Stimulated activated CD8-positive, alpha-beta memory T cell treated with anti-CD3 and anti-CD28 coated beads, Interleukin-7, amount 100 ng/mL, for 48 hours (primary cell): ENCODE measurements at places on chromosomes 11 and 22.
A peak's percentile ranks its signal among the peaks of the same experiment; 100 is the strongest.

DNA sequence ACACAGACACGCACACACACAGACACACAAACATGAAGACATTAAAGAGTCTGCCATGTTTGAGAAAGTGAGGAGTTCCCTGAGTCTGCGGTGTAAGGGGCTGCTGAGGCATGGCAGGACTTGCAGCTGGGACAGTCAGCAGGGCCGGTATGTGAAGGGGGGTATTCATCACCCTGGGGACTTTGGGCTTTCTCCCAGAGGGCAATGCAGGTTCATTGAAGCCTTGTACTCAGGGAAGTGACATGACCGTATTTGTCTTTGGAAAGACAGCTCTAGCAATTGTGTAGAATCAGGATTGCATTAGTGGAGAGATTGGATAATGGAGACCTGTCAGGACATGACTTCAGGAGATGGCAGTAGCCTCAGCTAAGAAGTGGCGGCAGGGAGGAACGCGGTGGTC lies 9.4 kb upstream of the ADAMTS8 start:
- no peak for DNase-seq

DNA sequence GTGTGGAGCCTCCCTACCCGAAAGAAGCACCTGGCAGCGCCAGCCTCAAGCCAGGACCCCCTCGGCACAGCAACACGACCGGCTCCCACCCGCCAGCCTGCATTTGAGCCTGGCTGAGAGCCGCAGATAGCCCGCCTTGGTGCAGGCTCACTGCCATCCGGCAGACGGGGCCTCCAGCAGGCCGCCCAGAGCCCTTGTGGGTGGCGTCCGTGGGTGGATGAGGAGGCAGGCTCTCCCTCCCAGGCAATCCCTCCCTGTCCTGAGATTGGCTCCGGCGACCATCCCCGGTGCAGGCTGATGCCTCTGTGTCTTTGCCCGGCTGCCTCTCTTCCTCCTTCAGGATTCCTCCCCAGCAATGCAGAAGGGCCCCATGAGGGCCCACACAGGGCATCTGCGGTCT lies 1527.9 kb downstream of the BRD1 start:
- no peak for DNase-seq

DNA sequence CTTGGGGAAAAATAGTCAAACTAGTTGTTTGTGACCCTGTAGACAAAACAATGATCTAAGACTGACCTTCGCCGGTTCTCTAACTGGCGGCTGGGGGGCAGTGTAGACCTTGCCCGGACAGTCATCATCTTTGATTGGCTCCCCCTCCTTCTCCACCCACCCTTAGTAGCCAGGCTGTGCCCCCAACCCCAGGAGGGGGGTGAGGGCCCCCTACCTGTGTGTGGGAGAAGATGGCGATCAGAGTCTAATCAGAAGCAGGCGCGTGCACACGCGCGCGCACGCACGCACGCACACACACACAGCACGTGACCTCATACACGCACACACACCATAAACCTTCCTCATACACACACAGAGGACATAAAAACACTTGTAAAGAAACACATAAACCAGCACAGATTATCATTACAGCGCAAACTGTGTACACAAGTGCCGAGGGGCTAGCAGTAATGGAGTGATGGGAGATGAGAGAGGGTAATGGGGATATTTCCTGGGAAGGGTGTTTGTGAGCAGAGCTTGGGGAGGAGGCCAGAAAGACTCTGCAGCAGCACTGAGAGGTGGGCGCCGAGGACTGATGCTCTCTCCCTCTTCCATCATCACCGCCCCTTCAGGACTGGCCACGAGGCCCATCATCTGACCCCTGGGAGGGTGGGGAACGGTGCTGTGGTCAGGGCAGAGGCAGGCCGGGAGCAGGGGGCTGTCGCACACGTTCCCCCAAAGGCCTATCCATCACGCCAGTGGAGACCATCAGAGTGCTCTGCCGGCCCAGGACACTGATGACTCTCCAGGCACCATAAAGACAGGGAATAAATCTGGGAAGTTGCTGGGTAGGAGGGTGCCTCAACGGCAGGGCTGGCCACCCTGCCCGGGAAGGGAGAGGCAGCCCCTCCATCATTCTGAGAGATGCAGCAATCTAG lies 12.2 kb downstream of the NECTIN1 start:
- no peak for DNase-seq

DNA sequence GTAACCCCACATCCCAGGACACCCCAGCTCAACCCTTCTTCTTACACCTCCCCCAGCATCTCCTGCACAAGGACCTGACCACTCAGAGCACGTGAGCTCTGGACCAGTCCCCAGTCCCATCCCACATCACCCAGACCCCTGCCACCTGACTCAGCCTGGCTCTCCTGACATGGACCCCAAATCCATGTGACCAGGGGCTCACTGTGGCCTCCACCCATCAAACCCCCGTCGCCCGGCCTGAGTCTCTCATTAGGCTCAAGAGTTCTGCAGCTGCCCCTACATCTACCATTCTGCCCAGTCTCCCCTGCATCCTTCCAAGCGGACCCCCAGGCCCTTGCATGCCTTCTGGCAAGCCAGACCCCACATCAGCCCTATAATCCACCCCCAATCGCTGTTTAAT lies 1.9 kb upstream of the LIF start:
- DNase-seq: no peak

GRCh38 chr11:122365610-122366360 lies 249.8 kb upstream of the BLID start:
- DNase-seq: no peak

- no peak for DNase-seq
Measured at GRCh38 chr22:43419371-43420080, 7.7 kb downstream of the MPPED1 start.

- no peak for DNase-seq
Measured at GRCh38 chr22:19463491-19464469, 15.2 kb downstream of the UFD1 start.

DNA sequence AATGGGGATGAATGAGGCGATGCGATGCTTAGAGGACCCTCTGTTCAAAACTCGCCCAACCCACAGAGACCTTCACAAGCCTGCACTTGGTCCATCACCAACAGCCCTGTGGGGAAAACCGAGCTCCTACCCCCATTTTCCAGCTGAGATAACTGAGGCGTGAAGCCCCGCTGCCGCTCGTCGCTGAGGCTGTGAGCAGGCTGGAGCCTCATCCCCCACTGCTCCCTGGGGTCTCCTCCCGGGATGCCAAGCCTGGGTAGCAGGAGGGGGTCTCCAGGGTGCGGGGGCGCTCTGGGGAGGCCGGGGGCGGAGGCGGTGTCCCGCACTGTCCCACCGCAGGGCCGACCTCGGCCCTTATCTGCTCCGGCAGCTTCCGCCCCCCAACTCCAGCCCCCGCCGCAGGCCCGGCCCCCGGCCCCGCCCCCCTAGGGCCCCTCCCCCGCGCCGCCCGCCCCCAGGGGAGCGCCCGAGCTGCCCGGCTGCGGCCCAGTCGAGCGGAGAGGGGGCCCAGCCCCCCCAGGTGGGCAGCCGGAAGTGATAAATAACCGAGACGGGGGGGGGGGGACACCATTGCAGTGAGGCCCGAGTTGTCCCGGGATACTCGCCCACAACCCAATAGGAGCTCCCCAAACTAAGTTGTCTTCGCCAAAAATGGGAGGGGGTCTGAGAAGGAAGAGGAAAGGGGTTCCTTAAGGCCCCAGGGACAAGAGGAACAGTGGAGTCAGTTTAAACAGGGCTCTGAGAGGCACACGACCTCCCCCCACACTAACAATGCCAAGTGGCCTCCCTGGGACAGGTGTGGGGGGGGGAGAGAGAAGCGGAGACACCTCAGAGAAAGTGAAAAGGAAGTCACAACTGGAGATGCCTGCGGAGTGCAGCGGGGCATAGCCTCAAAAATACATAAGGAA lies 8.3 kb upstream of the SLC39A13 start:
- no peak for DNase-seq

GRCh38 chr11:112605093-112605666 lies 344.5 kb upstream of the PLET1 start:
- DNase-seq: no peak

DNA sequence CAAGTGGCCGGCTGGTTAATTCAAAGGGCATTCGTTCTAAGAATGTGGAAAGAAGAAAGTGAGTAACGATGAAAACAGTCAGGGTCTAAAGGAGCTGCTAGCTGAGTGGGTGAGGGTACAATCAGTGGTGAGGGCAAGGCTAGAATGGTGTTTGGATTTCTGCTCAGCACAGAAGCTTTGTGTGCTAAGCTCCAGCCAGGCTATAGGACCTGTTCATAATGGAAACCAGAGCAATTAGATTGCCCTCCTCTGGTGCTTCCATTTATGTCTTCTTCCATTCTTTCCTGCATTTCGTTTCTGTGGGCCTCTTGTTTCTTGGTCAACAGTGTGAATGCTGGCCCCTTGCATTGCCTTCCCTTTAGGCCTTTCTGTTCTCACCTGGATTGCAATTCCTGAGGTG lies 572.9 kb upstream of the CHORDC1 start:
- no peak for DNase-seq

GRCh38 chr11:35088676-35089075 lies 50.3 kb upstream of the CD44 start:
- DNase-seq: no peak

GRCh38 chr11:101090679-101091270 lies 38.8 kb downstream of the PGR start:
- no peak for DNase-seq

- no peak for DNase-seq
Measured at GRCh38 chr11:2277008-2277346, 6.6 kb upstream of the ASCL2 start.

- no peak for DNase-seq
Measured at GRCh38 chr11:3723014-3723708, 52.0 kb upstream of the CHRNA10 start.

DNA sequence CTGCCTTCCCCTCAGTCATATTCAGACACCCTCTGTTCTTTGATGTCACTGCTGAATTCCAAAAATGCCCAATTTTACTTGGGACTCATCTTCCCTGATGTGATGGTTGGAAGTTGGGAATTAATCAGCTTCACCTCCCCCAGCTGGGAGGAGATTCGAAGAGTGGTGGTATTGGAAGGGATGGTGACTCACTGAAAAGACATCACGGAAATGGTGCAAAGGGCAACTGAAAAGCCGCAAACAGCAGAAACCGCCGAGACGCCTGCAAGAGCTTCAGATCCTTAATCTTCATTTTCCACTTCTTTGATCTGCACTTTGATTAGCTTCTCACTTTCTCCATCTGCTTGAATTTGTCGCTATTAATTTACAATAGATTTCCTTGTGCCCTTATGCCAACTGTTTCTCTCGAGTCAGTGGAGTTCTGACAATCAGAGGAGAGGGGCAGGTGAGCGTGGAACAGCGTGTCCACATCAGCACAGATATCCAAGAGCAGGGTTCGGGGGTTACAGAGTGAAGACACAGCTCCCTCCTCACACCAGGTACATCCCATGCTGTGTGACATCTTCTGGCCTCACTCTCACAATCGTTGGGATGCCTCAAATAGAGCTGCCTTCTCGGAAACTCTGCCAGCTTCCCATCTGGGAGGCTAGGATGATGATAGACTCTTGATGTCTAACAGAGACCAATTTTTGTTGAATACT lies 325.4 kb downstream of the BRD1 start:
- no peak for DNase-seq

- DNase-seq: no peak
Measured at GRCh38 chr11:36131721-36132397, 157.4 kb downstream of the COMMD9 start.

GRCh38 chr22:44925465-44926123 lies 84.2 kb downstream of the PHF21B start:
- no peak for DNase-seq

- DNase-seq: no peak
Measured at GRCh38 chr22:31635638-31636306, 26.2 kb downstream of the PISD start.

- no peak for DNase-seq
Measured at GRCh38 chr22:30297991-30298701, 8.8 kb upstream of the CASTOR1 start.

DNA sequence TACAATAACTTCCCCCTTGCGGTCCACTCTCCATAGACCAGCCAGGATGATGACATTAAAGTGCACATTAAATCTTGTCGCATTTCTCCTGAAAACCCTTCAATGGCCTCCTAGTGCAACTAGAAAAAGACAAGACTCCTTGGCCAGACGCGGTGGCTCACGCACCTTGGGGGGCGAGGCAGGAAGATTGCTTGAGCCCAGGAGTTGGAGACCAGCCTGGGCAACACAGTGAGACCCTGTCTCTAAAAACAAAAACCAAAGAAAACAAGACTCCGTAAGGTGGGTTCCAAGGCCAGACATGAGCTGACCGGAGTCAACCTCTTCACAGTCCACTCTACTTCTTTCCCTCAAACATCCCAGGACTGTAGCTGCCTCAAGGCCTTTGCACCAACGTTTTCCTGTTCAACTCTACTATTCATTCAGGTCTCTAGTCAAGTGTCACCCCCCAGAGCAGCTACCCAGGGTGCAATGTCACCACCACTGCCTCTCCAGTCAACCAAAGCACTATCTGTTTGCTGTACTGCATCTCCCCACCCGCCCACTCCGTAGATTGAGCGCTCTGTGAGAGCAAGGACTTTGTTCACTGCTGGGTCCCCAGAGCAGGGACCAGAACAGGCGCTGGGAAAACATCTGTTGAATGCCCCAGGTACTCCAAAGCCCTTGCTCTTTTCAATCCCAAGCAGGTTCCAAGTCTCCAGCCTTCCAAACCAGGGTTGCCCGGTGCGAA lies 739 bp downstream of the ZMAT5 start:
- DNase-seq: no peak

DNA sequence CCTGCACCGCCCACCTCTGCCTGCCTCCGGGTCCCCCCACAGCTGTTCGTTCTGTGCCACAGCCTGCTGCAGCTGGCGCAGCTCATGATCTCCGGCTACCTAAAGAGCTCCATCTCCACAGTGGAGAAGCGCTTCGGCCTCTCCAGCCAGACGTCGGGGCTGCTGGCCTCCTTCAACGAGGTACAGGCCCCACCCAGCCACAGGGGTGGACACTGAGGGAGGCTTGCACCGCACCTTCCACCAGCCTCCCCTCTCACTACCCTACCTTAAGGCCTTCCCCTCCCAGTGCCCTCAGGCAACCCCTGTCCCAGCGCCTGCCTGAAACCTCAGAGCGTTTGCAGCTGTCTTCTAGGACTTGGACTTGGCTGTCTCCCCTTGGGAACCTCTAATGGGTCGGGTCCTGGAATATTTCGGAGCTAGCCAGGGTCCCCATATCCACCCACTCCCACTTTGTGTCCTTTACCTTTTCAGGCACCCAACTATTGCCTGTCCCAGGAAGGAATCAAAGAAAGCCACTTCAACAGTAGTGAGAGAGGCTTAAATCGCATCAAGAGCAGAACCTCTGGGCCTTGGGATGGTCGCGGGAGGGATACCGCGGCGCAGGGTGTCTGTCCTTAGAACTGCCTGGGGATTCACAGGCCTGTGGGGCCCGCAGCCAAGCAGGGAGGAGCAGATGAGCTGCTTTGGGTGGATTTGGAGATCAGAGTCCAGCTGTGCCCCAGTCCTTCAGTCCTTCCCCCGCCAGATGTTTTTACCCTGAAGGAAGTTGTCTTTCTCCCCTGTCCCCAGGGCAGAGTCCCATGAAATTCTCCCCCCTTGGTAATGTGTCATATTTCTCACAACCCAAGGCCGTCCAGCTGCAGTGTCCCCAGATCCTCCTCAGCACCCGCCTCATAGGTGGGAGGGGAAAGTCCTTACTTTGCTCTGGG lies 13.3 kb downstream of the SLCO2B1 start:
- DNase-seq: no peak

- DNase-seq: peak; percentile 73
Measured at GRCh38 chr22:23849009-23850006, 8.4 kb upstream of the SLC2A11 start.
